ENCODE measurements at places on chromosomes 5 and 9. TPM values are rescaled to one million over a fixed set of nuclear protein-coding genes. Genes with fewer than 3 reads are reported as not detected.

Gene GPR150
- 0.18 TPM for total RNA-seq

GRCh38 chr5:54309276-54309675 is 1.1 kb downstream of the ARL15 start:
- peaks cover 13% of the 10 kb centered on the region for H3K4me1 ChIP-seq
- peak overlapping the region; percentile 87 for H3K4me3 ChIP-seq
- no peaks in the 10 kb centered on the region for H3K36me3 ChIP-seq
- no peaks in the 10 kb centered on the region for H3K27me3 ChIP-seq
- no peak for DNase-seq
- peak overlapping the region; percentile 88 for H3K27ac ChIP-seq

- H3K4me3 ChIP-seq, result no peak overlapping the region
- no peaks in the 10 kb centered on the region for H3K36me3 ChIP-seq
- no peaks in the 10 kb centered on the region for H3K27me3 ChIP-seq
- DNase-seq, result no peak
- H3K27ac ChIP-seq, result no peak overlapping the region
- no peaks in the 10 kb centered on the region for H3K4me1 ChIP-seq
Observed at GRCh38 chr5:172505403-172505759, 51.1 kb upstream of the SH3PXD2B start.

DNA sequence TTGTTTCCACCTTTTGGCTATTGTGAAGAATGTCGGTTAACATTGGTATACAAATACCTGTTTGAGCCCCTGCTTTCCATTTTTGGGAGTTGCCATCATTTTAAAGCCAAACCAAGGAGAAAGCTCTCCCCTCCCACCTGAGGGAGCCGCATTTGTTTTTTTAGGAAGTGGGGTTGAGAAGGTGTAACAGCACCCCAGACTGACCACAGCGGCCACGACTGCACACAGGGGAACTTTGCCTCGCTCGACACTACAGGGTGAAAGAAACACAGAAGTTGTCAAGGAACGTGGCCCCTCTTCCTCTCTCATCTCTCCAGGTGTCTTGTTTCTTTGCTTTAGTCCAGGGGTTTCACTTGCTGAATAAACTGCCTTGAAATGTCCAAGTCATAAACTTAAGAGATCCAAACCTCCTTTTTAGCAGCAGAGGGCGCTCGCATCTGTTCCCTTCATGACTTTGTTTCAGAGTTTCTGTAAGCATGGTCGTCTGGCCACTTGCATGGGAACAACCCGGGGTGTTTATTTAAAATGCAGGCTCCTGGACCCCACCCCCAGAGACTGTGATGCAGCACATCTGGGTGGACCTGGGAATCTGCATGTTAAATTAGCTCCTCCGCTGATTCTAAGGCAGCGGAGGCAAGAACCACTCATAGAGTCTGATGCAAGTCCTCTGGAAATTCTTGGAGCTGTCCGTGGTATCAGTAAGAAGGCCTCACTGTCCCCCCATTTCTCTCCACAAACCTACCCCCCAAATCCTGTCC is 2.1 kb upstream of the TTLL11 start:
- H3K27me3 ChIP-seq, result no peaks in the 10 kb centered on the region
- DNase-seq, result peak; percentile 55
- no peaks in the 10 kb centered on the region for H3K36me3 ChIP-seq
- no peak overlapping the region for H3K27ac ChIP-seq

- no peak for DNase-seq
- no peak overlapping the region for H3K4me3 ChIP-seq
- no peaks in the 10 kb centered on the region for H3K27me3 ChIP-seq
- no peaks in the 10 kb centered on the region for H3K36me3 ChIP-seq
- peaks cover 10% of the 10 kb centered on the region for H3K4me1 ChIP-seq
Observed at GRCh38 chr9:128213746-128214497, 10.7 kb downstream of the DNM1 start.

- no peaks in the 10 kb centered on the region for H3K36me3 ChIP-seq
- H3K27me3 ChIP-seq, result no peaks in the 10 kb centered on the region
- peaks cover 10% of the 10 kb centered on the region for H3K4me1 ChIP-seq
- H3K4me3 ChIP-seq, result no peak overlapping the region
Observed at GRCh38 chr5:65475336-65475735, 6.4 kb downstream of the ADAMTS6 start.

GRCh38 chr5:159034083-159034824 is 65.5 kb downstream of the EBF1 start:
- H3K4me3 ChIP-seq, result no peak overlapping the region
- DNase-seq, result no peak
- no peaks in the 10 kb centered on the region for H3K4me1 ChIP-seq
- H3K36me3 ChIP-seq, result no peaks in the 10 kb centered on the region
- no peaks in the 10 kb centered on the region for H3K27me3 ChIP-seq

DNA sequence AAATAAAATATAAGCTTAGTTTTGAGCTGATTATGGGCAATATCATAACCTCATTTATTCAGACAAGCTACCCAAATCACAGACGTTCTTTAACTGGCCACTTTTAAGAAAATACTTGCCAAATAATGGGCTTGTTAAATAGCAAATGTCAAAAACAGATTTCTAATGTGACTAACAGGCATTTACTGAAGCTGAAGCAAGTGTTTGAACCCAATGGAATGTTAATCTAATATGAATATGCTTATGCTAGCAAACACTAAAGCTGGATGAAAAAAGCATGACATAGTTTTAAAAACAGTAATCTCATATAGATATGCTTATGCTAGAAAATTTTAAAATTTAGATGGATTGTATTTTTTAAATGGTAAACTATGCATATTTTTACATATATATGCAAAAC is 411.6 kb upstream of the PTGER4 start:
- DNase-seq, result no peak
- no peaks in the 10 kb centered on the region for H3K27me3 ChIP-seq
- H3K4me3 ChIP-seq, result no peak overlapping the region

GRCh38 chr5:61402970-61403900 is 71.2 kb downstream of the ZSWIM6 start:
- no peak for DNase-seq
- H3K4me1 ChIP-seq, result peaks cover 5% of the 10 kb centered on the region
- H3K36me3 ChIP-seq, result no peaks in the 10 kb centered on the region
- no peak overlapping the region for H3K27ac ChIP-seq
- no peak overlapping the region for H3K4me3 ChIP-seq

GRCh38 chr9:110069326-110070248 is 138.4 kb downstream of the C9orf152 start:
- no peak for DNase-seq
- H3K27ac ChIP-seq, result no peak overlapping the region
- no peaks in the 10 kb centered on the region for H3K4me1 ChIP-seq
- H3K36me3 ChIP-seq, result no peaks in the 10 kb centered on the region
- no peak overlapping the region for H3K4me3 ChIP-seq
- no peaks in the 10 kb centered on the region for H3K27me3 ChIP-seq

DNA sequence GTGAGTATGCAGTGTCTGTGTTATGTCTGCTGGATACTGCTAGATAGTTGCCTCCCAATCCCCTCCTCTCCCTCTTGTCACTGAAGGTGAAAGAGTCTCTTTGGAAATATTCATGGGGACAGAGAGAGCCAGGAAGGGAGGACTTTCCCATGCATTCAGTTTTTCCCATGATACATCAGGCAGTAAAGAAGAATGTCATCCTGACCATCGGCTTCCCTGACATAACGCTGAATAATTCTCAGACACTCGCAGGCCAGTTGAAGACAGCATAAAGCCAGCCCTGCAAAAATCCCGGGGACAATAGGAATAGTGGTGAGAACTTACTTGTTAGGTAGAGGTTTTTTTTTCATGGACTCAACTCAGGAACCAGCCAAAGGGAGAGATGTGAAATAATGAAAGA is 58.1 kb downstream of the KLF4 start:
- H3K36me3 ChIP-seq, result no peaks in the 10 kb centered on the region
- H3K4me1 ChIP-seq, result no peaks in the 10 kb centered on the region
- no peak overlapping the region for H3K4me3 ChIP-seq
- no peak for DNase-seq

DNA sequence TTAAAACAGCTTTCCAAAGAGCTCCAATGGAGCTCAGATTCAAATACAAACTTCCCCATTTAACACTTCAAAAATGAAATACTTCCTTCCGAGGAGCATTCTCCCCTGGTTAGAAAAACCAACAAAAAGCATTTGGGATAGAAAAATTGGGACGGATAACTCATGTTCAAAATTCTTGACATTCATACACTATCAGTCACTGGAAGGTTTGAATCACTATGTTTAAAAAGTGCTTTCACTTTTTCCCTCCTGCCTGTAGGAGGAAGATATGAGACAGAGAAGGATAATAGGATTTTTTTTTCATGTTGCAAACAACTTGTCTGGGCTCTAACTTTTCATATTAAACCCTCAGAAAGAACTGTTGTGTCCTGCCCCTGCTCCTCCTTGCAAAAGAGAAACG is 412.0 kb downstream of the ACTL7B start:
- DNase-seq, result no peak
- no peaks in the 10 kb centered on the region for H3K27me3 ChIP-seq
- H3K4me3 ChIP-seq, result no peak overlapping the region
- no peaks in the 10 kb centered on the region for H3K4me1 ChIP-seq

All from CD8-positive, alpha-beta memory T cell (primary cell).